Activated CD8-positive, alpha-beta memory T cell treated with anti-CD3 and anti-CD28 coated beads for 1 hour (primary cell): ENCODE measurements at places on chromosomes 16 and 17.

- no peak for DNase-seq
Measured at GRCh38 chr17:9322326-9322725, 253.3 kb downstream of the STX8 start.

DNA sequence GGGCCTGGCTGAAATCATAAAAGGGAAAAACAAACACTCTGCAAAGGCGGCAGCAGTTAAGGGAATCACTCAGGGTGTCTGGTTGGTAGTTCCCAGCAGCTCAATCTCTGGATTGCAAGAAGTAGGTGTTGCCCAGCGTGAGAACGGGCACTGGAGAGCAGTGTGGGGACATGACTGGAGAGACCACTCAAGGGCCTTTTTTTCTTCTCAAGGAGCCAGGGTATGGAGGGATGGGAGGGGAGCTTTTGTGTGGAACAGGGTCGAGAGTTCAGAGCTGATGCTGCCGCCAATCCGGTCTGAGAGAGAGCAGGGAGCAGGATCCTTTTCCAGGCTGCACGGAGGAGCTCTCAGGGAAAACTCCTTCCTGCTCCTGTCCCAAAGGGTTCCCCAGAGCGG lies 15.2 kb downstream of the SCNN1B start:
- DNase-seq, result no peak

GRCh38 chr16:49075709-49076108 lies 205.9 kb downstream of the CBLN1 start:
- no peak for DNase-seq

GRCh38 chr17:1750628-1751027 lies 8.0 kb downstream of the SERPINF2 start:
- no peak for DNase-seq

GRCh38 chr16:67034487-67034886 lies 5.5 kb downstream of the CBFB start:
- no peak for DNase-seq

DNA sequence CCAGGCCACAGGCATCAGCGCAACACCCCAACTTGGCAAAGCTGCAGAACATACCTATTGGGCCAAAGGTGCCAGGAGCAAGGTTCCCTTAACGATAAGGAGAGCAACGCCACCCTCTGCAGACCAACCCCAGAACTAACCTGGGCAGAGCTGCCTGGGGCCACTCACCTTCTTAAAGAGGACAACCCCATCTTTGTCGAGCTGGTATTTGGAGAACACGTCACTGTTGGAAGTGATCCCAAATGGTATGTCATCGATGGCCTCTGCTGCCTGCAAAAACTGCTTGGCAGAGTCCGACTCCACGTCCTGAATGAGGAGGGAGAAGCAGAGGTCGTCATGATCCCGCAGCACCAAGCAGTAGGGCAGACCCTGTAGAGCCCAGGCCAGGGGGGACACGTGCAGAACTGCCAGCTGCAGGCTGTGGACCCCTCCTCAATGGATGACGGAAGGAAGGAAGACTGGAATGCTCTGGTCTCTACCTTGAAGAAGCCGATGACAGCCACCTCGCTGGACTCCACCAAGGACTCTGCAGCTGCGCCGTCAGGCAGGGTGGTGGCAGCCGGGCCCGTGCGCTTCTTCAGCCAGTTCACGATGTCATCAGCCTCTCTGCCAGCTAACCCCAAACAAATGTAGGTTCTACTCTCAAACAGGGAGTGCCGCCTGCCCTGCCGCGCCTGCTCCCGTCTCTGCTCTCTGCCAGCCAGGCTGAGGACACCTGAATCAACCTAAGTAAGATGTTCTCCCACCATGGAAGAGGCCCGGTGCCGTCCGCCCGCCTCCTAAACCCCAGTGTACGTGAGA lies 5.2 kb downstream of the P4HB start:
- no peak for DNase-seq

GRCh38 chr16:78127130-78127529 lies 27.7 kb downstream of the WWOX start:
- no peak for DNase-seq

- no peak for DNase-seq
Measured at GRCh38 chr17:81733507-81734404, 21.7 kb downstream of the SLC25A10 start.

DNA sequence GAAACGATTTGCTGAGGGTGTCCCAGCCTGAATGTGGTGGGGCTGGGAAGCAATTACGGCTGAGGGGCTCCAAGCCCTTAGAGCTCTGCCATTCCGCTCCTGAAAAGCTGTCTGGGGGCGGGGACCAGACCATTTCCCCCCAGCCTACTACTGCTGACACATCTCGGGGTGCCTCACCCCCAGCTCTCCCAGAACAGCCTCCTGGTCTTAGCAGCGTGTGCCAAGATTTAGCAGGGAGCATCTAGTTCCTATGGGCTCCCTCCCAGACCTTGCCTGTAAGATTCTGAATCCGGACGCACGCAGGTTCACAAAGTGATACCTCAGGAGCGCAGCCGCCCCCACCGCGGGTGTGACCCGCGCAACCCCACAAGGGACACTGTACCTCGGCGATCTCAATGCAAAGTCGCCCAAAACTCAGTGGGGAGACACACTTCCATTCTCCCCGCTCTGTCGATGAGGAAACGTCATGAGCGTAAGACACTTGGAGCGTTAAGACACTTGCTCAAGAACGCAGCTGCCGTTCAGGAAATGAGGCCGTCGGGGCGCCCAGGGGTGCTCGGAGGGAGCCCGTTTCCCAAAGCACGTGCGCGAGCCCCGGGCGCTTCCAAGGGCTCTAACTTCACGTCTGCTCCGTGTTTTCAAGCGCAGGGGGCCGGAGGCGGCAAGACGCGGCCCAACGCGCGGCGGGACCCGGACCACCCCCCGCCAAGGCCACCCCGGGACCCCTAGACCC lies 629 bp downstream of the GEMIN4 start:
- peak; percentile 33 for DNase-seq

GRCh38 chr16:56896244-56896643 lies 31.2 kb downstream of the SLC12A3 start:
- DNase-seq, result no peak

- no peak for DNase-seq
Measured at GRCh38 chr16:17266608-17267313, 204.0 kb downstream of the XYLT1 start.

DNA sequence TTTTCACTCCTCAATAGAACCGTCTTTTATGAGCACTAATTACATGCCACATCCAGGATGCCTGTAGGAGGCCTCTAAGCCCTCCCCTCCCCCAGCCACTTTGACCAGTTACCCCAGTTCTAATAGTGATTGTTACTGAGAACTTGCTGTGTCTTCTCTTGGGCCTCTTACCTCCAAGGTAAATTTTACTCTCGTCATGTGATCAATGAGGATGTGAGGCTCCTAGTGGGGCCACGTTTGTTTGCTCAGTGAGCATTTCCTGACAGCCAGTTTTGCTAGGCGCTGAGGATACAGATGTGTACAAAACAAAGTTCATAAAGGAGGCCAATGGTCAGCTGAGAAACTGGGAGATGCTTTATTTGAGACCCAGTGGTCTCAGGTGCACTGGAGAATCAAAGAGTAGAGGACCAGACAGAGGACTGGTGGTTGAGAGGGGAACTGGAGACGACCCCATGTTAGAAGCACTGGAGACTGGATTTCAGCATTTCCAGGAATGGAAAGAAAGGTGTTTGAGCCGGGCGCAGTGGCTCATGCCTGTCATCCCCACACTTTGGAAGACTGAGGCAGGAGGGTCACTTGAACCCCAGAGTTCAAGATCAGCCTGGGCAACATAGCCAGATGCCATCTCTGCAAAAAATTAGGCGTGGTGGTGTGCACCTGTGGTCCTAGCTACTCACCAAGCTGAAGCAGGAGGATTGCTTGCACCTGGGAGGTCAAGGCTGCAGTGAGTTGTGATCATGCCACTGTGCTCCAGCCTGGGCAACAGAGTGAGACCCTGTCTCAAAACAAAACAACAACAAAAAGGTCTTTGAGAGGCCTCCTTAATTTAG lies 2.6 kb downstream of the ATP2C2 start:
- DNase-seq, result no peak

GRCh38 chr17:1056761-1057160 lies 59.8 kb downstream of the TIMM22 start:
- DNase-seq, result no peak

GRCh38 chr16:75317101-75317522 lies 65.7 kb upstream of the BCAR1 start:
- no peak for DNase-seq

GRCh38 chr16:57844416-57845030 lies 42.2 kb upstream of the KIFC3 start:
- no peak for DNase-seq

DNA sequence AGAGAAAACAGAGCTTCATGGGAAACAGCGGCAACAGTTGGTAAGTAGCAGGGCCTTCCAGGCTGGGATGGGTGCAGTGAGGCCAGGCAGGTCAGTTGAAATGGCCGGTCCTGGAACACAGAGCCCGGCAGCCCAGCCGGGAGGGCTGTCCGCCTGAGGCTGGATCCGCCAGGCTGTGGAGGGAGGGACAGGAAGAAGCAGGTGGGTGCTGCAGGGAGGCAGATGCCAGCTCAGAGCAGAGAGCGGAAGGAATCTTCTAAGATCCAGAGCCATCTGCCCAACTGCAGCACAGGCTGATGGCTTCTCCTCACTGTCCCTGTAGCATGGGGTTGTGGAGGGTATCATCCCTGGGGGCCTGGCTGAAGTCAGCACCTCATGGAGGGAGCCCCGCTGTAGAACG lies 599 bp downstream of the RNF112 start:
- no peak for DNase-seq

GRCh38 chr17:45976755-45977505 lies 22.1 kb upstream of the STH start:
- no peak for DNase-seq

DNA sequence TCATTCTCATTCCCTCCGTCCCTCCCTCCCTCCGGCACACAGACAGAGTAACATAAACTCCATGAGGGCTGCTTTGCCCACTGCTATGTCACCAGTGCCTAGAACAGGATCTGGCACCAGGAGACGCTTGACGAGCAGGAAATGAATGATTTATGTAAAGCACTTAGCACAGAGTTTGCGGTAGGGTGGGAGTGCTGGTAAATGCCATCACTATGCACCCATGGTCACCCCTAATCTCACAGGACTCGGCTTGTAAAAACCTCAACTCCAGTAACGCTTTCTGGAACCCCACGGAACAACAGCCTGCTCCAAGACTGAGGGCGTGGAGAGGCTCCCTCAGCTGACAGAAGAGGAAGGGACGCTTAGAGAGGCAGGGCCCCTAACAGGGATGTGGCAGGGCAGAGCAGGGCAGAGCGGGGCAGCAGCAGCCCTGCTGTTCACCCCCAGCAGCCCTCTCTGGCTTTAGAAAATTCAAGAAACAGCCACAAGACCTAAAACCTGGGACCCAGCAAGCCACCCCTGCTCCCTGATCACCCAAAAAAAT lies 156.9 kb downstream of the C16orf78 start:
- no peak for DNase-seq

DNA sequence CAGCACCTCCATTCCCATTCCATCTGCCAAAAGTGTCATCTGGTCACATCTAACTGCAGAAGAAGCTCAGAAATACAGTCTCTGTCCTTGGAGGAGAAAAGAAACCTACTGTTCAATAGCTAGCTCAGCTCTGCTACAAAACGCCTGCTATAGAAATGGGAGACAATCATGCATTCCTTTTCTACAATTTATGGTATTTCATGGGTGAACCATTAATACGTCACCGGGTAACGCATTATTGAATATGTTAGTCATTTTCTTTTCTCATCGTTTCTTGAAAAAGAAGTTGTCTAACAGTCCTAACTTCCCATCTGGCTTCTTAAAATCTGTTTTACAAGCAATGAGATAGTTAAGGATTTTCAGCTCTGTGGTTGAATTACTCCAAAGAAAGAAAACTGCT lies 496.7 kb upstream of the RBFOX1 start:
- DNase-seq, result no peak

- DNase-seq, result no peak
Measured at GRCh38 chr16:51166541-51166940, 15.5 kb upstream of the SALL1 start.

- DNase-seq, result no peak
Measured at GRCh38 chr16:51624080-51624775, 473.2 kb upstream of the SALL1 start.

DNA sequence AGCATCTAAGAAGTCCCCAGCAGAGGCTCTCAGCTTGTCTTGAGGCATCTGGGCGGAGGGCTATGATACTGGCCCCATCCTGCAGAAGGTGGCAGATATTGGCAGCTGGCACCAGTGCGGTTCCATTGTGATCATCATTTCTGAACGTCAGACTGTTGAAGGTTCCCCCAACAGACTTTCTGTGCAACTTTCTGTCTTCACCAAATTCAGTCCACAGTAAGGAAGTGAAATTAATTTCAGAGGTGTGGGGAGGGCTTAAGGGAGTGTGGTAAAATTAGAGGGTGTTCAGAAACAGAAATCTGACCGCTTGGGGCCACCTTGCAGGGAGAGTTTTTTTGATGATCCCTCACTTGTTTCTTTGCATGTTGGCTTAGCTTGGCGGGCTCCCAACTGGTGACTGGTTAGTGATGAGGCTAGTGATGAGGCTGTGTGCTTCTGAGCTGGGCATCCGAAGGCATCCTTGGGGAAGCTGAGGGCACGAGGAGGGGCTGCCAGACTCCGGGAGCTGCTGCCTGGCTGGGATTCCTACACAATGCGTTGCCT lies at the start of gene CIITA:
Gene CIITA (plus strand): TSS at position 404 of the 543 bp plus-strand sequence. CDS start 129 bp downstream, at position 533.
- DNase-seq, result peak; percentile 19

- DNase-seq, result no peak
Measured at GRCh38 chr16:74846714-74847113, 72.1 kb upstream of the FA2H start.

- no peak for DNase-seq
Measured at GRCh38 chr16:85477801-85478363, 135.2 kb upstream of the GSE1 start.

DNA sequence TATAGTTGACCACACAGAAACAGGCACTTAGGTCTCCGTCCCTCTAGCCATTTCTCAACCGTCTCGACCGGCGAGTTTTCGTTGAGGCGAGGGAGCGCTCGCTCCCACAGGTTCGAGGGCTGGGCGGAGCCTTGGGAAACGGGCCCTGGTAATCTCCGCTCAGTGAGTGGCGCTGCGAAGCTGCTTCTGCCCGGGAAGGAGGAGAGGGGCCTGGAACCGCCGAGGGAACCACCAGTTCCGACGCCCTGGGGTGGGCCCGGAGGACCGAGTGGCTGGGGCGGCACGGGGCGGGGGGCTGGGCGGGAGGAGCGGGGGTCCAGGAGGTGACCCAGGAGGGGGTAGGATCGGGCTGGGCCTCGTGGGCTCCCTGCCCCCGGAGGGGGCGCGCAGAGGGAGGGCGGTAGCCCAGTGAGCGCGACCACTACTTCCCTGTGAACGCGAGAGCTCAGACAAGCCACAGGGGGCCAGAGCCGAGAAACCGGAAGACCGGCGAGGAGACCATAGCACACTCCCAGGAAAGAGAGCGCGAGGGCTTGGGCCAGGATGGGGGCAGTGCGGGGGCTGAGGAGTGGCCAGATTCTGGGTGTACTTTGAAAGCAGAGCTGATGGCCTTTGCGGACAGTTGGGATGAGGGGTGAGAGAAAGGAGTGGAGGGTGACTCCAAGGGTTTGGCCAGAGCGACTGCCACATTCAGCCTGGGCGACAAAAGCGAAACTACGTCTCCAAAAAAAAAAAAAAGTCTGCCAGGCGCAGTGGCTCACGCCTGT lies 29.9 kb upstream of the ARL4D start:
- no peak for DNase-seq

- DNase-seq, result no peak
Measured at GRCh38 chr17:8359769-8360168, 16.7 kb downstream of the KRABD2 start.
